Bronchial epithelial cell (primary cell): ENCODE measurements at places on chromosomes 13 and 19. TPM values are rescaled to one million over a fixed set of nuclear protein-coding genes. Genes with fewer than 3 reads are reported as not detected.

ZNF415 gene
- 3.2 and 8.6 TPM in 2 replicates for total RNA-seq

TEX26 gene
- not detected in 2 replicates for total RNA-seq

CEACAM20 gene
- total RNA-seq, result not detected in 2 replicates

PTH2 gene
- total RNA-seq, result not detected in 2 replicates

UNC13A gene
- total RNA-seq, result under 0.01 TPM in 1 of 2 replicates, not detected in the other

FCGBP gene
- total RNA-seq, result 0.38 and 0.53 TPM in 2 replicates

LILRA6 gene
- not detected in 2 replicates for total RNA-seq

FARP1 gene
- 10.6 and 11.1 TPM in 2 replicates for total RNA-seq

CARM1 gene
- total RNA-seq, result 9.2 and 14.3 TPM in 2 replicates

PLIN5 gene
- total RNA-seq, result under 0.01 TPM in 1 of 2 replicates, not detected in the other

ACTMAP gene
- 0.26 TPM in 2 replicates for total RNA-seq

ZSCAN5B gene
- total RNA-seq, result not detected in 2 replicates

SMAD9 gene
- 0.79 and 2.8 TPM in 2 replicates for total RNA-seq

PLIN4 gene
- 4.4 and 4.7 TPM in 2 replicates for total RNA-seq

THSD1 gene
- total RNA-seq, result 11.0 and 19.5 TPM in 2 replicates

ISYNA1 gene
- 6.7 and 15.3 TPM in 2 replicates for total RNA-seq

SGCG gene
- 1.2 and 2.1 TPM in 2 replicates for total RNA-seq

ZIC2 gene
- not detected in 2 replicates for total RNA-seq
